ENCODE measurements at places on chromosomes 2 and 18.
A peak's percentile ranks its signal among the peaks of the same experiment; 100 is the strongest.

DNA sequence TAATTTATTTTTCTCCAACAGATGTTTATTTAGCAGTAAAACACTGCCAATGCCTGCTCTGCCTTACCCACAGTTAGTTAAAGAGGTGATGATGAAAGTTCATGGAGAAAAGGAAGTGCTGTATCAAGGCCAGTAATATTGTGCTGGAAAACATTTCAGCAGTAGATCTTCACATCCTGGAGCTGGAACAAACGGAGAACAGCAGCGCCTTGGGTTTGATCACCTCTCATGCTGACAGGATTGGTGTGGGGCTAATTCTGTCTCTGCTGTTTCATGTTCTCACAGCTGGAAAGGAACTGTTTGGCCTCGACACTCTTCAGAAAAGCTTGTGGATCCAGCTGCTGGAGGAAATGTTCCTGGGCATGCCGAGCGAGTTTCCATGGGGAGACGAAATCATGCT lies 61.5 kb upstream of the RPE start:
- DNase-seq: no peak

- DNase-seq: no peak
Observed at GRCh38 chr2:103959174-103960128, 894.5 kb upstream of the POU3F3 start.

- DNase-seq: no peak
Observed at GRCh38 chr18:5198311-5198710, 1.3 kb upstream of the AKAIN1 start.

GRCh38 chr2:204065566-204065965 lies 129.0 kb downstream of the ICOS start:
- DNase-seq: no peak

DNA sequence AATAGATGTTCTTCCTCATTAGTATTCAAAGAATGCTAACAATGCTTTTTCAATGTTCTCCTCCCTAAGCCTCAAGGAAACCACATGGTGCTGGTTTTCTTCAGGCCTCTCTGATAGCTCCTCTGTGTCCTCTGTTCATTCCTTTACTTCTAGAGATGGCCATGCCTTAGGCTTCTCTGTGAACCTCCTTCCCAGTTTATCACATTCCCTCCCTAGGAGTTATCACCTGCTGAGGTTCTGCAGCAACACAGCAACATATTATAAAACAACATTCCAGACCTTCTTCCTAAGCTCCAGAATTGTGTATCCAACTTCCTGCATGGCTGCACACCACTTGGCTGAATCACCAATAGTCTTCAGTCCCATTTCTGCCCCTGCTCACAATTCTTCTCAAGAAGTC lies 325.5 kb downstream of the IRS1 start:
- DNase-seq: peak; percentile 65

DNA sequence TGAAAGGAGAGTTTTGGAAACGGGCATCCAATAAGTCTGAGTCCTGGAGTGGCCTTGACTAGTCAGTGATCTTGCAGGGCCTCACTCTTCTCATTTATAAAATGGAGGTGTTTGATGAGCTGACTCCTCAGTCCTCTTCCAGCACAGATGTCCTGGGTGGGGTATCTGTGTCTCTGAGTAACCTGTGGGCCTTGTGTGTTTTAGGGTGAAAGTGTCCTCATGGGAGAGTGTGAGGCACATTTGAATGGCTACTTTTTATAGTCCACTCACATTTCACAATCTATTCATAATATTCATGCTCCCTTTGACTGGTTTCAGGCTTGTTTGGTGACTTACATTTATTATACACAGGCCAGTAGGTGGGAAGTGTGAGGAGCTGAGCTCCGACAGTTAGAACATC lies 106.4 kb upstream of the CELF4 start:
- DNase-seq: no peak

DNA sequence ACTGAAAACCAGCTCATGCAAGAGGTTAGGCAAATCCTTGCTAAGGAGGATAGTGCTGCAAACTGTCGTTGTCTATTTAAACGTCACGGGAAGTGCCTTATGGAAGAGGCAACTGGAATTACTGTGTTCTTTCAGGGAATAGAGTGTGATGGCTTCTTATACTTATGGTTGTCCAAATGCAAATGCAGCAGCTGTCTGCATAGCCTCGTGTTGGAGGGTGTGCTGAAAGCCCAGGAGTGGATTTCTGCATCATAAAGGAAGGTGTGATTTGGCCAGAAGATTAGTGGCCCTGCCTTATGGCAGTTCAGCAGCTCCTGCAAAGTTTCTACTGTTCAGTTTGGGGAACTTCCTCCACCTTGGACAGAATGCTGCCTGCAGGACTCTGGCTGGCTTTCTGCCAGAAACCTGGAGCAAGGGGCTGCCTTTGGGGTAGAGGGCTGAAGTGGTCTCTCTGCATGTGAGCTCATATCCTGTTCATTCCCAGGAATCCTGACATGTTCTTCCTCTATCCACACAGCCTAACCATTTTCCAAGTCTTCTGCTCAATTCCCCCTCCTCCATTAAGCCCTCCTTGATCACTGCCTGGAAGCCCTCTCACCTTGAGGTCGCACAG lies 321.2 kb upstream of the CXCR4 start:
- no peak for DNase-seq

GRCh38 chr2:72755647-72756423 lies 70.0 kb downstream of the EXOC6B start:
- peak; percentile 36 for DNase-seq

GRCh38 chr2:20604401-20604911 lies 46.4 kb downstream of the HS1BP3 start:
- DNase-seq: no peak

GRCh38 chr2:66845307-66845706 lies 410.4 kb downstream of the MEIS1 start:
- DNase-seq: peak; percentile 52

DNA sequence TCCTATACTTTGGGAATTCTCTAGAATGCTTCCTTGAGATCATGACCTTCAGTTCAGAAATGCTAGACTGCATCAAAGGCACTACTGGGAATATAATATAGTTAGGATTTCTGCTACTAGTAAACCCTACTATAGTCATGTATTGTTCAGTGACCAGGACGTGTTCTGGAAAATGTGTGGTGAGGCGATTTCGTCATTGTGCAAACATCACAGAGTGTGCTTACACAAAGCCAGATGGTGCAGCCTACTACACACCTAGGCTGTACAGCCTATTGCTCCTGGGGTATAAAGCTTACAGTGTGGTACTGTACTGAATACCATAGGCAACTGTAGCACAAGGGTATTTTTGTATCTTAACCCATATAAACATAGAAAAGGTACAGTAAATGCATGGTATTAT lies 13.0 kb downstream of the CXCR4 start:
- no peak for DNase-seq

DNA sequence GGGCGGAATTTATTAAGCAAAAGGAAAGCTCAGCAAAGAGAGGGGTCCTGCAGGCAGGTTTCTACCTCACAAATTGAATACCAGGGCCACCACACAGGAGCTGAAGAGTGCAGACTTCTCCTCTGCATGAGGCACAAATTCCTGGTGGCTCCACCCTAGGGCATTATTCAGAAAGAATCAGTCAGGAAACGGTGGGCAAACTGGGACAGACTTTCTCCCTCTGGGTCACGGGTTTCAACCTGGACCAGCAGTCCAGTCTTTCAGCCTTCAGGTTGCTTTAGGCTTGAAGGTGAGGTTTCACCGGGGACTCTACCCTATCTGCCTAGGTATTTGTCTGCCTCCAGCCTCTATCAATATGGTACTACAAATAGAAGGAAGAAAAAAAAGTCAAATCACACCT lies 41.8 kb downstream of the ACSL3 start:
- no peak for DNase-seq

DNA sequence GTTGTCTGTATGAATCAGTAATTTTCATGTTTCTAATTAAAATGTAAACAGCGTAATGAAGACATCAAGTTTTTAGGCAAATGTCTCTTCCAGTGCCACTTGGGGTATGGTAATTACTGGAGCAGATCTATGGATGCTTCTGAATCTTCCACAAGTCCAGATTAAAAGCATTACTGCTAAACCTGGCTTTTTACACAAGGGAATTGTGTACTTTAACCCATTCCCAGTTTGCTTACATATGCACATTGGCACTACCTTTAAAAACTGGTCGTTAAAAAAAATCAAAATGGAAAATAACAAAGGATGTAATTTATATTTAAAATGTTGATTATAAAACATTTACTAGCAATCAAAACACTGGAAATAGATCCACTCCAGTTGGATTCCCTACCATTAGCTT lies 19.7 kb downstream of the FIGN start:
- DNase-seq: no peak

DNA sequence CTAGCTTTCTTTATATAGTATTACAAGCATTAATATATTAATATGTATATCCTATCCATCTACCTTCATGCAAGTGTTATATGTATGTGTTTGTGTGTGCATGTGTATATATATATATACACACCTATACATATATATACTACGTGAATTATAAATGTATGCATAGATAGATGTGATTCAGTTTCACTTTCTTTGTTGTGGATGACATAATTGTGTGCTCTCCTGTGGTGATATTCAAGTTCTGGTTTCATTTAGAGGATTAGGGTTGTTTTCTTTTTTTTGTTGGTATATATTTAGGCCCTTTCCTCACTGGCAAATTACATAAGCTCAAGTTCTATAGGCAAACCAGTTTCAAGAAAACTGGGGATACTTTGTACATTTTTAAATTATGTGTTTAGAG lies 225.7 kb upstream of the FANCL start:
- DNase-seq: no peak

DNA sequence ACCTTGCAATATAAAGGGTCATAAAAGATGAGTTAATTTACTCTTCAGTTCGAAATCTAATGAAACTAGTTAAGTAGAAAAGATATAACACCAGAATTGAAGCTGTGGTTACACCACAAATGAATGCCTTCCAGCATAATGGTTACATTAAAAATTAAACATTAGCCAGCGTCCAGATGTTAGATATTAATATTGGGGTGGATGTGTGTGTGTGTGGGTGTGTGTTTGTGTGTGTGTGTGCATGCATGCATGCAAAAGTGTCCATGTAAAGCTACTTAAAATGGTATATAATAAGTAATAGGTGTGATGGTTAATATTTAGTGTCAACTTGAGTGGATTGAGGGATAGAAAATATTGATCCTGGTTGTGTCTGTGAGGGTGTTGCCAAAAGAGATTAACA lies 170.4 kb upstream of the FN1 start:
- DNase-seq: no peak

GRCh38 chr18:3541549-3542386 lies 91.8 kb downstream of the TGIF1 start:
- no peak for DNase-seq

DNA sequence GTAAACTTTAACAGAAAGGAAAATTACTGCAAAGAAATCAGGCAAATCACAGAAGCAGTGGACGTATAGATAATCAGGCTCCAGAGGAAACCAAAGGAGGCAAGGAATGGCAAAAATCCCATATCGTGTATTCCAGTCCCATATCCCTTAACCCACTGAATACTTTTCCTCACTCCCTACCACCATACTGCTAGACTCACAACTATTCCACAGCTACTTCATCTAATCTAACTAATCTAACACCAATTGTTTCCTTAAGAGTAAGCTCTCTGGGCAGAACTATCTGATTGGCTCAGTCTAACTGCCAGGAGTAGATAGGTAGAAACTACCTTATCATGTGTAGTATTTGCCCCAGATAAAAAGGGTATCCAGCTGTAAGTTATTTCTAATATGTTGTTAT lies 16.3 kb downstream of the WDPCP start:
- no peak for DNase-seq

DNA sequence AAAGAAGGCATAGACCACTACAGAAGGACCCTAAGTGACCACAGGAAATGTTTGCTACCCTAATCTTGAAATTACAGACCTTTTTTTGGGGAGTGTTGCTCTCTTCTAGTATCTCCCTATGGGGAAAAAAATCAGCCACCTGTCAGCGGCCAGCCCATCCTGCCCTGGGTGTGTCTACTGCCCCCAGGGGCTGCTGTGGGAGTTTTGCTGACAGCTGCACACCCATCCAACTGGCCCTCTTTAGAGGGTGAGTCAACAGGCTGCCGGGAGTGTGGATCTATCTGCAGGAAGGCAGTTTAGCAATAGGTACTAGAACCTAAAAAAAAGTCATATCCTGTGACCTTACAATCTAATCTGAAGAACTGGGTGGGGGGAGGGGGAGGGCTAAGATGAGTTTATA lies 796 bp upstream of the DYSF start:
- peak; percentile 51 for DNase-seq

DNA sequence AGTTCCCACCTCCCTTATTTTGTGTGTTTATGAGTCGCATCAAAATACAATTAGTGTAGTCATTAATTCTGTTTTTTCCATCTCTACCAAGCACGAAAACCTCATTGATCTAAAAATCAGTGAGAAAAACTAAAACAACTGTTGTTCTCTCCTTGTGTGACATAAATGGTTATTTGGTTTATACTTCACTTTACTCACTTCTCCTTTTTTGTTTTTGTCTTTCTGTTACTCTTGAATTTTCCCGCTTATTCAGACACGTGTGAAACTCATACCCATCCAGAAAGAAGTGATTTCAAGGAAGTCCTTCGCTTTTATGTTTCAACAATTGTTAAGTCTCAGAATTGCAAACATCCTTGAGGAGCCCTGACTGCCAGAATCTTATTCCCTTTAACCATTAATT lies 121.6 kb downstream of the EML6 start:
- DNase-seq: no peak

DNA sequence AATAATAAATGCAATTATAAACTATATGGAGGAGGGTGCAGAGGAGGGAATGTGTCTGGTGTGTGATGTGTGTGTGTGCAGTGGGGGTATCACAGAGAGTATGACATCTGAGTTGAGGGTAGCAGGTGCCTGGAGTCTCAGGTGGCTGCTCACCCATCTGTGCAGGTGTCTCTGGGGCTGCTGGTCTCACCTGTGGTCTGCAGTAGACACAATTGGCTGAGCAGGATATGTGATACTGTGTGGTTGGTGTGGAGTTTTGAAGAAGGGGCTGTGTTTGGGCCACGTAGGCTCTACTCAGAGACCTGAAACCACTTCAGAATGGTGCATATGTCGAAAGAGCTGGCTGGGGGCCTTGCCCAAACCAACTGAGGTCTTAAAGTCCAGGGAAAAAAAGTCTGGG lies 17.0 kb downstream of the FABP1 start:
- no peak for DNase-seq

- DNase-seq: no peak
Observed at GRCh38 chr18:79881695-79882094, 69.8 kb downstream of the SLC66A2 start.

DNA sequence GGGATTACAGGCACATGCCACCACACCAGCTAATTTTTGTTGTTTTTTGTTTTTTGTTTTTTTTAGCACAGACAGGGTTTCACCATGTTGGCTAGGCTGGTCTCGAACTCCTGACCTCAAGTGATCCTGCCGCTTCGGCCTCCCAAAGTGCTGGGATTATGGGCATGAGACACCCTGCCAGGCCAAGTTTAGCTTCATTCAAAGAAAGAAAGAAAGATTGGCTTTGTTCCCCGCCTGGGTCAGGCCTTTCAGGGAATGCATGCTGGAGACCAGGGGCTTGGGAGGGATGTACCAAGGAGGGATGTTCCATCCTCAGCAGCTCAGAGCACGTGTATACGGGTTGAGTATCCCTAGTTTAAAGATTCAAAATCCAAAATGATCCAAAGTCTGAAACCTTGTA lies 283.0 kb downstream of the ALPK2 start:
- DNase-seq: no peak

DNA sequence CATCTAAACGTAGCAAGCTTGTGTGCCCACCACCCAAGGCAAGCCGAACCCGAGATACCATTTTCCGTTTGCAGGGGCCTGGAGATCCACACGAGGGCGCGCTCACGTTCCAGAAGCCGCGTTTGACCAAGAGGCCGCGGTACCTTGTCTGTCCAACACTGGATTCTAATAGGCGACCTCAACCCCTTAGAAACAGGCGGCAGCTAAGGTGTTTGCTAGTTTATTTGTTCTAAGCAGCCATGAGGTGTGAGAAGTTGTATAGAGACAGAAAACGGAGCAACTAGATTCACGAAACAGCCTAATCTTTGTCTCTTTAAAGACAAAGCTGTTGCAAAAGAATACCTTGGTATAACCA lies 4.2 kb downstream of the HOXD11 start:
- peak; percentile 41 for DNase-seq

Data from amniotic epithelial cell (primary cell).